Activated CD4-positive, alpha-beta T cell treated with anti-CD3 and anti-CD28 coated beads, Interleukin-2, amount 10 ng/mL, durations not matched to agents 7 days and 5 days (primary cell): ENCODE measurements at places on chromosomes 11 and 22. TPM values are rescaled to one million over a fixed set of nuclear protein-coding genes. Genes with fewer than 3 reads are reported as not detected.

Gene SCGB1C1
- total RNA-seq, result not detected

Gene SLC22A8
- total RNA-seq, result not detected

Gene KDM4E
- total RNA-seq, result not detected

Gene DDB1
- total RNA-seq, result 222 TPM

Gene KCNC1
- not detected for total RNA-seq

Gene ANKK1
- total RNA-seq, result 0.15 TPM

Gene OR2AT4
- not detected for total RNA-seq

Gene CECR2
- not detected for total RNA-seq

Gene RAG2
- not detected for total RNA-seq

Gene ARHGAP8
- 0.30 TPM for total RNA-seq

Gene SLC6A5
- total RNA-seq, result not detected

Gene CDC45
- total RNA-seq, result 65.7 TPM

Gene SOX10
- not detected for total RNA-seq

Gene RDX
- total RNA-seq, result 37.6 TPM

Gene TRIM6
- 0.37 TPM for total RNA-seq

Gene SYNGR1
- total RNA-seq, result 0.77 TPM

Gene GLYATL1B
- total RNA-seq, result not detected

Gene HEPHL1
- not detected for total RNA-seq

Gene CHRNA10
- 3.1 TPM for total RNA-seq

Gene C11orf24
- total RNA-seq, result 20.0 TPM

Gene MMP1
- total RNA-seq, result not detected

Gene PRR33
- total RNA-seq, result not detected

Gene UPB1
- total RNA-seq, result 0.67 TPM

Gene NCAPH2
- total RNA-seq, result 110 TPM

Gene SAA4
- not detected for total RNA-seq

Gene PANX2
- 0.10 TPM for total RNA-seq

Gene KRTAP5-9
- 0.35 TPM for total RNA-seq

Gene PKP3
- not detected for total RNA-seq
